T-helper 22 cell (primary cell): ENCODE measurements at places on chromosomes 12 and 14.

DNA sequence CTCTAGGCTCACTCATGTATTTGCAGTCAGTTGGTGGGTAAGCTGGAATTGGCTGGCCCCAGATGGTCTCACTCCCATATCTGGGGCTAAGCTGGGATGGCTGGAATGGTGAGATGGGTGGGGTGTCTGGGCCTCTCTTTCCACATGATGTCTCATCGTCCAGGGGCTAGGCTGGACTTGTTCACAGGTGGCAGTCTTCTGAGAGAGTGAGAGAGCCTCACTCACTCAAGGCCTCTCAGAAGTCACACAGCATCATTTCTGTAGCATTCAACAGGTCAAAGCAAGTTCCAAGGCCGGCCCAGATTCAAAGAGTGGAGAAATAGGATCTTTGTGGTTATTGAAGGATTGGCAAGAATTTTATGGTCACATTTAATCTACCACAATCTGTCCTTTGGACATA, 102.7 kb downstream of the UNC79 start:
- no peak for DNase-seq

DNA sequence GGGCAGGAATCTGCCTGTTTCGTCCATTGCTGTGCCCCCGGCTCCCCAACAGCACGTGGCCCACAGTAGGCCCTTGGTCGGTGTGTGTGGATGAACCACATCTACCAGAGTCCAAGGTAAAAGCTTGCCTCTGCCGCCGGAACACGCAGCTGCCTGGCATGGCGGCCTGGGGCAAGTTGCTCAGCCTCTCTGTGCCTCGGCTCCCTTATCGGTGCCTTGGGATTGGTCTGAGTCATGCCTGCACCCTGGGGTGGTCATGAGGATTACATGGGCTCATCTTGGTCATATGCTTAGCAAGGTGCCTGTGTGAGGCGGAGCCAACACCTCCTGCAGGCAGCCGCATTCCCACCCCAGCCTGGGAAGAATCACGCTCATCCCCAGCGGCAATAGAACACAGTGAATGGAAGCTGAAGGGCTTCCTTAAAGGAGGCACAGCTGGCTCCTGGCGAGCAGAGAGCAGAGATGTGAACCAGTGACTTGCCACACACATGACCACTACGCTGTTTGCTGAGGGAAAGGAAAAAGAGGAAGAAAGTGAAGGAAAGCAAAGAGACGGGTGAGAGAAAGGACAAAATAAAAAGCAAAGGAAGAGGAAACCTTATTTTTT, 5.5 kb upstream of the SCARB1 start:
- no peak for DNase-seq

- DNase-seq = peak; percentile 24
Measured at GRCh38 chr12:119902084-119902509, 25.0 kb upstream of the CIT start.

GRCh38 chr14:93967637-93968250, 8.6 kb downstream of the ASB2 start:
- no peak for DNase-seq

GRCh38 chr12:108394196-108394595, 55.1 kb upstream of the CMKLR1 start:
- no peak for DNase-seq

DNA sequence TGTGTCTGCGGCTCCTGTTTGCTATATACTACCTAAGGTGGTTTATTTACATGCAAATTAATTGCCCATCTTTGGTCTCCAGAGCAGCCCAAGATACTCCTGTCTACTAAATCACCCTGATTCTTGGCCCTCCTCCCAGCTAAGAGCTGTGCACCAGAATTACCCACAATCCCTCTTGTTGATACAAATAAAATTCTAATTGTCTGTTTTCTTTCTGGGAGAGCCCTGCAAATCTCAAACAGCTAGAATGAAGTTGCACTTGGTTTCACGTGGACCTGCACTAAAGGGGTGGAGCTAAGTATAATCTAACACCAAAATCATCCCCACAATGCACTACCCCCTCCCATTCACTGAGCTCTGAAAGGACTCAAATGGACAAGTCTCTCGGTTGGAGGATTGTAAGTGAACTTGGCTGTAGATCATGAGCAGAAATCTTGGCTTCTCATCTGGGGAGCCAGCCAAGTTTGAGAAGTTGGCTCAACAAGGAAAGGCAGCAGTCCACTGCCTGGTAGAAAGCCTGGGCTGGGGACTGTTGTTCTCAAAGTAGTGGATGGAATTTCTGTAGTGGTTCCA, 6.6 kb downstream of the MAX start:
- DNase-seq = no peak

DNA sequence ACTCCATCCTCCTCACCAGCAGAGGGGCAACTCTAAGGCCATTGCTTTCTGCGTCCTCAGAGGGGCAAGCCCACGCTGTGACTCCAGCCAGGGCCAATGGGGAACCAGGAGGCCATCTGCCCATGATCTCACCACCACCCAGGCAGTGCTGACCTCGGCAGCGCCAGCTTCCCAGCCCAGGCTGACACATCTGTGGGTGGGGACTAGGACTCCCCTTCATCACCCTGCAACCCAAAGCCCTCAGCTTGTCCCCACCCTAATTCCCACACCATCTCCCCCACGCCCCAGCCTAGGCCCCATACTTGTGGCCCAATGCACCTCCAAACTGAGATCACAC, 58.6 kb downstream of the VWF start:
- no peak for DNase-seq

DNA sequence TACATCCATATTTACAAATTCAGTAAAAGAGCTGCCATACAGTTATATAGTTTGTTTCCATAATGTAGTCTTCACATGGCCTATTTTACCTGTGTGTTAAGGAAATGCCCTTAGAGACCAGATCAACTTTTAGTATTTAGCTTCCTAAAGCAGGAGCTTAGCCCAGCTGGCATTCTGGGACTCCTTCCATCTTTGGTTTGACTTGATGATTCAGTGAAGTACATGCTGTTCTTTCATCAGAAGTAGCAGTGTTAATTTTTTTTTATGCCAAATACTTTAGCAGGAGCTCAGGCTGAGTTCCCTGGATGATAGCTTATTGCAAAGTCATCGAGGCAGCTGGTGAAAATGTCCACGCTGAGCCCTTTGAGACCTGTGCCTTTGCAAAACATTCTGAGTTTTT, 101.0 kb downstream of the FOXG1 start:
- DNase-seq = no peak

DNA sequence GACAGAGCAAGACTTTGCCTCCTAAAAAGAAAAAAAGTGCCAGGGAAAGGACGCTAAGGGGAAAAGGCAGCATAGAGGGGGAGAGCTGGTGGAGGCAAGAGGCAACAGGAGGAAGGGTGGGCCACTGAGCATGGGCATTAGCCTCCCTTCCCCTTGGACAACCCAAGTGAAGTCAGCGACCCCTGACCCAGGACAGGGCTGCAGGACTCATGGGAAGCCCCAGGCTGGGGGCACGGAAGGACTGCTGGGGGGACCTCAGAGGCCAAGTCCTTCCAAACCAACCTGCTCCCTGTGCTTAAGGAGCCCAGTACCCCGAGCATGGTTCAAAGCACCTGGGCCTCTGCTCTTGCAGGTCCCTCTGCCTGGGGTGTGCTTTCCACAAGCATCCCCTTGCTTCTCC, 27.5 kb downstream of the CMKLR1 start:
- no peak for DNase-seq

DNA sequence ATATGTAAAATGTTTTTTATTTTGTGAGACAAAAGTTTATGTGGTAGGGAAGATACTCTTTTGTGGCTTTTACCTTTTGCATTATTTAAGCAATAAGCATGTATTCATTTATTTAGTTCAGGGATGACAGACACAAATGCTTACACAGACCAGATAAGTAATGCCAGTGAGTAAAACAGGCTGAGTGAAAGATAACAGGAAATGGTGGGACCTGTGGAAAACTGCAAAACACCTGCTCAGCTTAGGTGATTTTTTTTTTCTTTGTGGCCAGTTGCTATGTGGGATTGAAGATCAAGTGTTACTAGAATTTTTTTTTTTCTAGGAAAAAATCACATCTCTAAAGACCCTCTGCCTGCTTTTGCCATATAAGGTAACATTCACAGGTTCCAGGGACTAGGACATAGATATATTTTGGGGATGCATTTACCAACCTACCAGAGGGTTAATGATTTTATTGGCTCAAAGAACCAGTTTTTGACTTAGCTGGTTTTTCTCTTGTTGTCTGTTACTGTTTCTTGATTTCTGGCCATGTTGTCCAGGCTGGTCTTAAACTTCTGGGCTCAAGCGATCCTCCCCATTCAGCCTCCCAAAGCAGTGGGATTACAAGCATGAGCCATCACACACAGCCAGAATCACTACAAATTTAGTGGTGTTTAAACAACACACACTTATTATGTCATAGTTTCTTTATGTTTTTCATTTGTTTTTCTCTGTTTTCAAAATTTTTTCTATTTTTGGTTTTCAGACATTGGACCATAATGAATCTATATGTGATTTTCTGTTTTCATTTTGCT, 9.8 kb downstream of the PSMA6 start:
- DNase-seq = no peak

- DNase-seq = no peak
Measured at GRCh38 chr14:105398726-105399465, 558 bp downstream of the TEX22 start.

GRCh38 chr14:59849411-59850130, 21.0 kb downstream of the RTN1 start:
- DNase-seq = no peak

DNA sequence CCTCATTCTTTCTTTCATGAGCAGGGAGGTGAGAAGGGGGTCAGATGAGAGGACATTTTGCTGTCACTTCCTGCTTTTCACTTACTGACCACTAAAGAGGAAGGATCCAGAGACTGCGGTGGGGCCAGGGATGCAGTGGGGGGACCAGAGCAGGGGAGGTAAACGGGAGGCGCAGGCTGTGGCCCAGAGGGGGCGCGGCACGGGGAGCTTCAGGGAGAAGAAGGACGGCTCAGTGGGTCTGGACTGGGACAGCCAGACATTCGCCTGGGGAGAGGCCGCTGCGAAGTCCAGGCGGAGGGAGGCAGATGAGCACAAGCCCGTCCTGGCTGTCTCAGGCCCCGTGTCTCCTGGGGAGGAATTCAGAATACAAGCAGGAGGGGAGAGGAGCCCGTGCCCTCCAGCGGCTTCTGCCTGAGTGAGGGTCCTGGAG, 41.2 kb downstream of the SLC6A12 start:
- DNase-seq = no peak

GRCh38 chr14:60430276-60430675, 55.6 kb downstream of the C14orf39 start:
- DNase-seq = no peak

DNA sequence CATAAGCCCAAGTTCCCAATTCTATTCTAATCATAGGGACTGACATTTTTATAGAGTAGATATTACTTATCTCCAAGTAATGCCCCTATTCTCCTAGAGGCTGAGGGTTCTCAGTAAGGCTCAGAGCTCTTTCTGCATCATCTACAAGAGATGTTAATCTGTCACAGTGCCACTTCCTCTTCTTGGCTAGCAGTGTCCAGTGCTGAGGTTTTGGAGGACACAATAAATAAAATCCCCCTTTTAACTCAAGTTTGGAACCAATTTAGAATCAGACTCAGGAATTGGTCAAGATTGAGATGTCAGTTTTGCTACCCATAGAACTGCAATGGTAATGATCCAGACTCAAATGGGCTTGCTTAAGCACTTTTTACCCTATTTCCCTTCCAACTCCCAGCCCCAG, 154.1 kb upstream of the ARID2 start:
- DNase-seq = no peak

GRCh38 chr12:29733060-29733459, 50.7 kb downstream of the TMTC1 start:
- DNase-seq = no peak

GRCh38 chr12:117356048-117356447, 5.4 kb downstream of the NOS1 start:
- DNase-seq = no peak

DNA sequence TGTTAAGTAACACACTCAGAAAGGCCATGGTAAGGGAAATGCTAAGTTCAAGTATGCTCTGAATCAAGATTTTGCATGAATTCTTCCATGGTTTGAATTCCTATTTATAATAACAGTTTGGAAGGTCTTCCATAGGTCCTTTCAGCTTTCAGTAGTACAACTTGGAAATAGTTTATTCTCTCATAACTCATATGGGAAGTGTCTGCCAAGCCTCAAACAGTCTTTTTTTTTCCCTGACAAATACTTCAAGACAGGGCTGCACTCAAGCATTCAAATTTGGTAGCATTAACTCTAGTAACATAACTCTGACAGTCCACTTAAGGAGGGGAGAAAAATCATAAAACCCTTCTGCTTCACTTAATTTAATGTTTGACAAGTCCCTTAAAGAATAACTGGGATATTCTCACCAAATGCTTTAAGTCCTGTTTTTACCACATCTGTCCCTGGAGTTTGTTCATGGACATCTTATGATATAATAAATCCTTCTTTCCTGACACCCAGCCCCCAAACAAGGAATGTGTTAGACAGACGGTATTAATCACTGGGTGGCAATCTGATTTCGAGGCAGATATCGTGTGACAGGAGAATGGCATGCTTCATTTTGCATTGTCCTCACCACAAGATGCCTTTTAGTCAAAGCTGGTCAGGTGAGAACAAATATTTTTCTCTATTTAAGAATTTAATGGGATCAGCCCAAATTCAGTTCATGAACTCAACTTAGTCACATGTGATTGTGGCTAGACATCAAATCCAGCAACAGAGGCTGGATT, 165.7 kb downstream of the BMP4 start:
- no peak for DNase-seq

GRCh38 chr12:104935886-104936285, 22.2 kb downstream of the SLC41A2 start:
- no peak for DNase-seq

- DNase-seq = no peak
Measured at GRCh38 chr12:94831081-94831751, 172.3 kb downstream of the NDUFA12 start.

- no peak for DNase-seq
Measured at GRCh38 chr12:1812650-1813302, 7.6 kb upstream of the LRTM2 start.

GRCh38 chr14:77457115-77457521, 283 bp downstream of the VIPAS39 start:
- DNase-seq = no peak

- DNase-seq = no peak
Measured at GRCh38 chr12:45462506-45462905, 246.6 kb downstream of the ANO6 start.

GRCh38 chr14:68188174-68188573, 368.6 kb downstream of the RAD51B start:
- no peak for DNase-seq

DNA sequence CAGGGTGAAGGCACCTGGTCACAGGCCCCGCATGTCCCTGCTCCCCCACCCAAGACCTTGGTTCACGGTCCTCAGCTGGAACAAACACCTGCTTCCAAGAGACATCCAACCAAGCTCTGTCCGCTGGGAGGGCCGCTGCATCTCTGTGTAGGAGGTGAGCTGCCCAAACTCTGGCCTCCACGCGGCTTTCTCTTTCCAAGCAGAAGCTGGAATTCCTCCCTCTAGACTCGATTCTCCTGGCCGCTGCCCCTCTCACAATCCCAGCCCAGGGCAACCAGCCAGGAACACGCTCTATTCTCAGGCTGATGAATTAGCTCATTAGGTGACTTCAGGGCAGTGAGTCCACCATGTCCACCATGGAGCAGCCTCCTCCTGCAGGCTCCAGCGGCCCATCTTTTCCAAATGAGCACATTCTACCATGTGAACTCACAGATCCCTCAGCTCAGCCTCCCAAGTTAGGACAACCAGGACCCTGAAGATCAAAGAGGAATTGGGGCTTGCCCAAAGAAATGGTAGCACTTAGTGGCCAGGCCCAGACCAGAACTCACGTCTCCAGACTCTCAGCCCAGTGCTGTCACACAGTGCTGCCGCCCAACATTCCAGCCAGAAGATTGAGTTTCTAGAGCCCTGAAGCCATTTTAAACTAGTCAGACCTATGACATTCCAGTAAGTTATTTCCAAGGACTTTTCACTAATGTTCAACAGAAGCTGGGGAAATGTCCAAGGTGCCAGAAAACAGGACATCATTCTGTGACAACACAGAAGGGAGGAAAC, 146.6 kb downstream of the ANO2 start:
- DNase-seq = no peak
